ENCODE measurements at places on chromosomes 3 and 15.

DNA sequence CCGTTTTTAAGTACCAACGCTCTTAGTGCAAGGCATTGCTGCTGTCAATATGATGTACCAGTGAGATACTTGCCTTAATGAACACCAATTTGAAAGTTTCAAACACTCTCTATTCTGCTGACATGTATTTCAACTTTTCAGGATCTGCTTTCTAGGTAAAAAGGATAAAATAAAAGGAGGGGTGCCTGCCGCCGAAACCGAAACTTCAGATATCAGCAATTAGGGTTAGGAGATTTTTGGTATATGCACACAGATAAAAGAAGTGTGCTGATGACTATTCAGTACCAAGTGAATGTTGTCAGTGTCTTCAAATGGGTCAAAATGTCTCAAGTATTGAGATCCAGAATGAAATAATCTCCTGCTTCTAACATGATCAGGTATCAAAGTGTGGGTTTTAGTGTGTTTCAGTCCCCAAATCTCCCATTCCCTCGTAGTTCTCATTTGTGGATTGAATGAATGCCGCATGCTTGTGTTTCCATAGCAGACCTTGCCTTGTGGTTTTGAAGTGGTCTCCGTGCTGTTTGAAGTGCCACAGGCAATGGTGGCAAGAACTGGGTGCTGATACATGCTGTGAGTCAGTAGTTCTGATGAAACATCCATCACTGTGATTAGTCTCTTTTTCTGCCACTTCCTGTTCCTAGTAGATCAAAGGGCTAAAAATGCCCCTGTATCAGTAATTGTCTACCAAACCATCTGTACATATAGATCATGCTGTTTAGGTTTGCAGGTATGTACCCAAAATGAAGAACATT lies 22.5 kb downstream of the CHST14 start:
- DNase-seq, result no peak

DNA sequence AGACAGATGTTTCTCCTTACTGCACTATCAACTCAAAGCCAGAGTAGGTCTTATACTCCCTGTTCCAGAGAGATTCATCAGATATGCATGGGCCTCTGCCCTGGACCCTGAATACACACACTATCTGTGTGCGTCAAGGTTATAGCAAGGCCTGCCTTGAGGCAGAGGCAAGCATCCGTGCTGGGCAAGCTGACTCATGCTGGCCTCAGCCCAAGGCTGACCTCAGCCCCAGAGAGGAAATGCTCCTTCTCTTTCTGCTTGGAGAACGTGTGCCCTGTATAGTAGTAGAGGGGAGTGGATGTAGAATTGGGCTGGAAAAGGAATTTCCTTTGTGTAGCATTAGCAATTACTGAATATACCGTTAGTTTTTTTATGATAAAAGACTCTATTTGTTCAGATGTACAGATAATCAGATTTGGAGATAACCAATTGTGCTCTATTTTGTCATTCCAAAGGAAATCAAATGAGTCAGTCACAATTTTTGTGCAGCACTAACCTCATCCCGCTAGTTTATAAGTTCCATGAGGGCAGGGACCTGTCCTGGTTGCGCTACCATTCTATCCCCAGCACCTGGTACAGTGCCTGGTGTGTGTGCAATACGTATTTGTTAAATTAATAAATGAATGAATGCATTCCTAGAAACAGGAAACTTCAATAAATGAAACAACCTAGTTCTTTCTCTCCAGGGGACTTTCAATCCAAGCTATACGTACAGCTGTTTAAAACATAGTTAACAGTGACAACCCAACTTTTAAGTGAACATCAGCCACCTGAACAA lies 13.3 kb upstream of the PAQR9 start:
- DNase-seq, result no peak

DNA sequence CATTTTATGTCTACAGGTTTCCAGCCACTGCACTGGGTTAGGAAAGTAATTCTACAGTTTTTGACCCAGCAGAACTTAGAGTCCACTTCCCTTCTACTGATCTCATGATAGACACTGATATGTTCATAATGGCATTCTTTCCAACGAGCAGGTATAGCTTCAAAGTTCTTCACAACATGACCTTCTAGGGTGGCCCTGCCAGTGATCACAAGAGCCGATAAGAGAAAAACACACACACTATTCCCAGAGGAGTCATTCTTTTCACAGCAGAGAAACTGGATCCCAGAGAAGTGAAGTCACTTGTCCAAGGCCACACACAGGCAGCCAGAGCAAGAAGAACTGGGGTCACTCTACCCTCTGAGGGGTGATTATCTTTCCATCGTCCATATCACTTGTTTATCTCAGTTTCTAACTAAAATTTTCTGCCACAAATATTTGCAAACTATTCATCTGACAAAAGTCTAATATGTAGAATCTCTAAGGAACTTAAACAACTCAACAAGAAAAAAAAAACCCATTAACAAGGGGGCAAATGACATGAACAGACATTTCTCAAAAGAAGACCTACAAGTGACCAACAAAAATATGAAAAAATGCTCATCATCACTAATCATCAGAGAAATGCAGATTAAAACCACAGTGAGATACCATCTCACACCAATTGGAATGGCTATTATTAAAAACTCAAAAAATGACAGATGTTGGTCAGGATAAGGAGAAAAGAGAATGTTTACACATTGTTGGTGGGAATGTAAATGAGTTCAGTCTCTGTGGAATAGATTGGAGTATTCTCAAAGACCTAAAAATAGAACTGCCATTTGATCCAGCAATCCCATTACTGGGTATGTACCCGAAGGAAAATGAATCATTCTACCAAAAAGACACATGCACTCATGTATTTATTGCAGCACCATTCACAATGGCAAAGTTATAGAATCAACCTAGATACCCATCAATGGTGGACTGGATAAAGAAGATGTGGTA lies 31.5 kb downstream of the SPTSSB start:
- DNase-seq, result no peak

DNA sequence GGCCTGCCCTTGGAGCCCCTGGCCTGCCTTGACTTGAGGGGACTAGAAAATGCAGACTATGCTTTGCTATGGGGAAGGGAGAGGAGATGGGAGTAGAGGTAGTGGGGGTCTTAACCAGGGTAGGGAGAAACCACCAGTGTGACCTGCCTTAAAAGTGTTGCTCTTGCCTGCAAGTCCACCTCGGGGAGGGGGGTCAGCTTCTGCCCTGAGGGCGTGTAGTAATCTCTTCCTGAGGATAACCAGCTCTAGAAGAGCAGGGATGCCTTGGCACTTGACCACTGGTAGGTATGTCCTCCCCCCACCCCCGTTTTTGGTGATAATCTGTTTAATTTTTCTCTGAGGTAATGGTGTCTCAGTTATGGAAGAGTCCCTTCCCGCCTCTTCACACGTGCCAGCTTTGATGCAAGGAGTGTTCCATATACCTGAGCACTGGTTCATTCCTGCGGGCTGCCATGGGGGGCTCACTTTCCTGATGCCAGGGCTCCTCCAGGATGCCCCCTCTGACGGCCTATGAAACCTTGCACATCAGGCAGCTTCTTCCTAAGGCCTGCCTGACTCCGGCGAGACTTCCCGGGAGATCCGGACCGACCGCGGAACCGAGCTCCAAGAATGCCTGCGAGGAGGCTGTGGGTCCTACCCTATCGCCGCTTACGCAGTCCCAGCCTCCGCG lies 780 bp upstream of the P4HTM start:
- no peak for DNase-seq

- DNase-seq, result no peak
Measured at GRCh38 chr3:174094669-174095068, 697.1 kb downstream of the NLGN1 start.

GRCh38 chr15:73254598-73254997 lies 114.2 kb downstream of the HCN4 start:
- DNase-seq, result no peak

DNA sequence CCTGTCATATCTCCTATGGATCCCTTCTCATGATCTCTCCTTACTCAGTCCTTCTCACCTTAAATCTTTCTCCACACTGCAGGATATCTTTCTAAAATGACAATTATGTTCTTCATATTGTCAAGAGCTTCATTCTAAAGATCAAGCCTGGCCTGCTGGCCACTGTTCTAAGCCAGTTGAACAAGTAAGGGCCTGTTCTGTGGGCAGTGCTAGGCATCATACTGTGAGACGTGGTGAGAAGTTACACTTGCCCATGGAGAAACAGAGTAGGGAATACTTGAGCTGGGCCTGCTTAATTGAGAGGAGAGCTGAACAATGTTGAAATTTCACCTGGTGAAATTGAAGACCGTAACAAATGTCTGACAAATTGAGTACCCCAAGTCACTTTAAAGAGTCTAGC lies 184.1 kb upstream of the RASGRP1 start:
- DNase-seq, result no peak

GRCh38 chr3:29582273-29582672 lies 301.4 kb downstream of the RBMS3 start:
- no peak for DNase-seq

DNA sequence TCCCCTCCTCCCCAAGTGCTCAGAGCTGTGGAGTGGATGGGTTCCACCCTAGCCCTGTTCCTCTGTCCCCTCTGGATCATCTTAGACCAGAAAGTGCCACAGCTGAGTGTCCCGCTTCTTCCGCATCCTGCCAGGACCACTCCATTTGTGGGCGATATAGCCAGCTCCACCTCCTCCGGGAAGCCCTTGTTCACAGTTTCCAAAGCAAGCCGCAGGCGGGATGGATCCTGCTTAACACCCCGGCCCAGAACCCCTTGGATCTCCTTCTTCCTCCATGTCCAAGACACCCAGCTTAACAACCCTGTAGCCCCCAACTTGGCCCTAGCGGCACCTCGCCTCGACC lies 490 bp upstream of the ALAS1 start:
- DNase-seq, result no peak

DNA sequence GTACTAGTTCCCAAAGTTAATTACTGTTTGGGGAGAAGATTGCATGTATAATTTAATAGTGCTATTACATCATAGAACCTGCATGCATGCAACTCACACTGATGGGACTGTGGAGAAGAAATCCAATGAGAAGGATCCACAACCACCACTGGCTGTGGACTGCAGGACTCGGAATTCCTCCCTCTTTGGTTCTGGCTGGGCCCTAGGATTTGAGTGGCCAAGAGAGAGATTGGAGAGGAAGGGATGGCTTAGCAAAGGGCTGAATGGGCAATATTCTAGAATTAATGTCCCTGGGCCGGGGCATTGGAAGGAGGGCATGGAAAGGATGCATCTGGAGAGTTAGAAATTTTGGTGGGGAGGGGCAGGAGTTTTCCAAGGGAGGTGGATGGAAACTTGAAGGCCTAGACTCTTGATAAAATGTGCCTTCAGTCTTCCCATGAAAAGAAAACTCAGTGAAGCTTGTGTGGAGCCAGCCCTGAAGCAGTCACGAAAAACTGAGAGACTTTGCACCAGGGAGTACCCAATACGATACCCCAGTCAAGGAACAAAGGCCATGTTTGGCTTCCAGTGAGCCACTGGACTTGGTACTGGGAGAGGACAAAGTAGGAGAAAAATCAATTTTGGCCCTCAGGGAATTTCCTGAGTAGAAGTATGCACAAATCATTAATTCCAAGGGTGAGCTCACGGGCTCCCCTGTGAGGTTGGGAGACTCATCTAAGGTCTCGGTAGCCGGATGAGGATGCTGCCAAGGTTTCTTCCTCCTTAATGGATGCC lies 31.4 kb upstream of the TPM1 start:
- no peak for DNase-seq

DNA sequence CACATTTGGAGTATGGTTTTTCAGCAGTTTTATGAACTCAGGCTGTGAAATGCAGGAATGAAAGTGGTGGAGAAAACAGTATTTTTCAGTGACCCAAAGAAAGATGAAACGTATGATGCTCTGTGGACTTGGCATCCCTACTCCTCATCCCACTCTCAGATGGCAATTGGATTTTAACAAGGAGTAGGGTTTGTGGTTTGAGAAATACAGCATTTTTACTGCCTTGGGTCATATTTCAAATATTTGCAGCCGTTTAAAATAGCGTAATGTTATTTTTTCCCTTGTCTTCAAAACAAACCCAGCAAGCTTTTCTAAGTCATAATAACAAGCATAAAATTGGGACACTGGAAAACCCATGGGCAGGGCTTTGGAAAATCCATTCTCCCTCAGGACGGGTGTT lies 117.2 kb upstream of the LRIG1 start:
- DNase-seq, result no peak

- DNase-seq, result no peak
Measured at GRCh38 chr3:55531321-55531720, 44.2 kb upstream of the WNT5A start.

DNA sequence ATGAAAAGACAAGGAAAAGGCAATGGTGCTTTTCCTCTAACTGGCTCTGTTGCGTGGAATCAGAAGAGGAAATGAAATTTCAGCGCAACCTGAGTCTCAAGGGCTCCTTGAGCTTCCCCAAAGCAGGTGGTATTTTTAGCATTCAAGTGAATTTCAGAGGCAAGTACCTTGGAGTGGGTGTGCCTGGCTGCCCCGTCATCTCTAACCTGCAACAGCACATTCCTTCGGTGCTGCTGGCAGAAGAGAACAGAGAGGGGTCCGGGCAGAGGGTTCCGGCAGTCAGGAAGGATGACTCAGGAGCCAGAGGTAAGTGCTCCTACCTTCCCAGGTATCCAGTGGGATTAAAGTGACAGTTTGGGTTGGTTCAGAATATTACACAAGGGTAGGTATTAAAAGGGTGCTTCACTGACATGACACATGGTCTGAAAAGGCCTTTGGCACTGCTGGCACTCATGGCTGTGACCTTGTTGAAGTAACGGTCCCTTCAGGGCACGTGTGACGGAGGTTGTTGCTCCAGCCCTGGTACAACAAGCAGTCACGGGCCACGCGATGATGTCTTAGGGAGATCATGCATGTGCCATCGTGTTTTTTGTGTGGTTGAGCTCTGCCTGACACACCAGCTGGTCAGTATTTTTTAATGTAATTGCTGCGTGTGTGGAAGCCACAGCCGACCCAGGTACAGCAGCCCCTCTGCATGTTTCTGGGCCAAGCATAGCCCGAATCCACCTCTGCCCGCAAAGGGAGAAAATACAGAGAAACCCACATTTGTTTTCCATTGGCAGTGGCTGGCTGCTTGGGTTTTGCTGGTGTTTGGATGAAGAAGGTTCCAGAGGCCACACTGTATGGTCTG lies 75.7 kb downstream of the LRRK1 start:
- DNase-seq, result no peak

DNA sequence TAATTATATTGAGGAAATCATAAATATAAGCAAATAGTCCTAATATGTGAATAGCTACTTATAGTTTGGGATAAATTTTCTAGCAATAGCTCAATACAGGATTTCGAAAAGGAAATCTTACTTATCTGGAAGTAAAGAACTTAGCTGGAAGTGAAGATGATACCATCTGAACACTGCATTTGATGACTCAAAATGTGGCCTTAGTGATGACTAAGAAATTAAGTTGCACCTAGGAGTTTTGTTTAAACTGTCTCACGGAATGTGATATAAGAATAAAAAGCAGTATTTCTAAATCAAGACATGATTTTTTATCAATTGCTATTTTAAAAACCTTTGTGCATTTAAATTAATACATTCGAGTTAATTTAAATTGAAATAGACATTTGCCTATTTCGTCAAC lies 91.2 kb downstream of the EOMES start:
- no peak for DNase-seq

GRCh38 chr3:183233966-183234365 lies 19.1 kb upstream of the B3GNT5 start:
- peak; percentile 35 for DNase-seq

GRCh38 chr15:80878867-80879250 lies 99.7 kb downstream of the CEMIP start:
- DNase-seq, result no peak

Data from GF-D8 (cell line).